ENCODE measurements at places on chromosomes 12 and 14. TPM values are rescaled to one million over a fixed set of nuclear protein-coding genes. Genes with fewer than 3 reads are reported as not detected.

GYS2 gene
- not detected for total RNA-seq

GRCh38 chr12:67025543-67026114 lies 243.5 kb upstream of the CAND1 start:
- no peak overlapping the region for H3K4me3 ChIP-seq
- peaks cover 2% of the 10 kb centered on the region for H3K36me3 ChIP-seq
- peaks cover 31% of the 10 kb centered on the region for H3K27me3 ChIP-seq
- no peak overlapping the region for H3K27ac ChIP-seq
- H3K4me1 ChIP-seq = peaks cover 6% of the 10 kb centered on the region
- peak; percentile 25 for DNase-seq

- H3K4me1 ChIP-seq = peaks cover 2% of the 10 kb centered on the region
- no peak for DNase-seq
- H3K36me3 ChIP-seq = peaks cover 2% of the 10 kb centered on the region
- H3K4me3 ChIP-seq = no peak overlapping the region
- peaks cover 52% of the 10 kb centered on the region for H3K27me3 ChIP-seq
- H3K27ac ChIP-seq = no peak overlapping the region
Measured at GRCh38 chr12:108190529-108190928, 61.4 kb downstream of the WSCD2 start.

DNA sequence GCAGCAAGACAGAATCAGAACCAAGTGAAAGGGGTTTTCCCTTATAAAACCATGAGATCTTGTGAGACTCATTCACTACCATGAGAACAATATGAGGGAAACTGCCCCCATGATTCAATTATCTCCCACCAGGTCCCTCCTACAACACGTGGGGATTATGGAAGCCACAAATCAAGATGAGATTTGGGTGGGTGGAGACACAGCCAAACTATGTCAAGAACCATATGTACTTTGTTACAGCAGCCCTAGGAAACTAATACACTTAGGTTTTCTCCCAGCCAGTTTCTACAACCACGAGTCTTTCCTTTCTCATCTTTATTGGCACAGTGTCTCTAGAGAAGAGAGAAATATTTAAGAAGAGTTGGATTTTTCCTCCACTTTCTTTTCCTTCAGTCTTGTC lies 72.6 kb downstream of the BTG1 start:
- no peaks in the 10 kb centered on the region for H3K27me3 ChIP-seq
- no peak overlapping the region for H3K4me3 ChIP-seq
- H3K4me1 ChIP-seq = peaks cover 13% of the 10 kb centered on the region
- H3K27ac ChIP-seq = peak overlapping the region; percentile 24

GRCh38 chr12:104680070-104680469 lies 223.3 kb downstream of the CHST11 start:
- peaks cover 53% of the 10 kb centered on the region for H3K4me1 ChIP-seq
- H3K27ac ChIP-seq = peak overlapping the region; percentile 91
- DNase-seq = no peak
- no peak overlapping the region for H3K4me3 ChIP-seq
